ENCODE measurements at places on chromosomes 7 and 10.

- no peak for DNase-seq
These were observed 222.3 kb upstream of the ZWINT start for GRCh38 chr10:56583316-56583715.

DNA sequence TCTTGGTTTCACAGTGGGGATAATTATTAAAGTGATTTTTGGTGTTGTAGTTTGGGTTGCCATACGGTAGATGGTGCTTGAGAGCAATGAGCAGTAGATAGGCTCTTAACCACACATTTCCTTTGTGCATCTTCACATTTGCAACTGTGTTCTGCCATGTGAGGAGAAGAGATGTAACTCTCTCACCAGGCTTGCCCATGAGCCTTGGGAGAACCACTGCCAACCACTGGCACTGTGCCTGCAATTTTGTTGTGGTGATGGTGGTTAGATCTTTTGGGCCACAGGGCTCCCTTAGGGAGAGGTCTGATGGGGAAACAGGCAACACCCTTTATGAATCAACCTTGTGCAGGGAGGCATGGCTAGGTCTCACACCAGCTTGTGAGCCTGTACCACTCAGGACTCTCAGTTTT lies 204.3 kb downstream of the CCDC7 start:
- DNase-seq, result no peak

DNA sequence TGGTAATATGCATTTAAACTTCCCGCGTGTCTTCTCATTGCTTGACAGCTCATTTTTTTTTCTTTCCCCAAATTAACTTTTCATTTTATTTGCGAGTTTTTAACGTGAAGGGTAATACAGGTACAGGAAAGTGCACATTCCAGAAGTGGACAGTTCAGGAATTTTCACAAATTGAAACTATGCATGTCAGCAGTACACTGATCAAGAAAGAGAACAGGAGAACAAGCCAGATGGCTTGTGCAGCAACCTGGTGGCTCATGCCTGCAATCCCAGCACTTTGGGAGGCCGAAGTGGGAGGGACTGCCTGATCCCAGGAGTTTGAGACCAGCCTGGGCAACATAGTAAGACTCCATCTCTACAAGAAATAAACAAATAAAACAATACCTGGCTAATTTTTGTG lies 28.5 kb downstream of the ARL5B start:
- no peak for DNase-seq

- DNase-seq, result no peak
These were observed 844.9 kb upstream of the PHF14 start for GRCh38 chr7:10128748-10129147.

DNA sequence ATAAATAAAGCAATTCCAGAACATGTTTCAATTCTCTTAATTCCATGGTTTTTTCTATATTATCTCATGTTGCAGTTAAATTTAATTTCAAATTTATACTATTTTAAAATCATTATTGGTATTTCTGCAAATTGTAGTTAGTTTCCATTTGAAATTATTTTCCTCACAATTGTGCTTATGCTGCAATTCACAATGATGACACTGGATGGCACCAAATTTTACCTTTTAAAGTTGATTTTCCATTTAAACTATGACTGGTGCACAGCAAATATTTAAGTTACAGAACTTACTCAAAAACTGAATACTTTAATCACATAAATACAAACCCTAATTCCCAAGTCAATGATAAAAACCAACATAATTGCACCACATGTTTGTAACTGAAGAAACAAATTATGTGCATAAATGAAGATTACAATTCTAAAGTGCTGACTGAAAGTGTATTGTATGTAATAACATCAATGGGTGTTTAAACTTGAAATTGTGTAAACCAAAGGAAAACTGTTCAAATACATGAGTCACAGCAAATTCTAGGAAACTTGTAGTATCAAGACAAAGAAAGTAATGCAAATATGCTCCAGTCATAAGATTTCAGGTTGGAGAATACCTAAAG lies 75.3 kb upstream of the AASS start:
- DNase-seq, result no peak

DNA sequence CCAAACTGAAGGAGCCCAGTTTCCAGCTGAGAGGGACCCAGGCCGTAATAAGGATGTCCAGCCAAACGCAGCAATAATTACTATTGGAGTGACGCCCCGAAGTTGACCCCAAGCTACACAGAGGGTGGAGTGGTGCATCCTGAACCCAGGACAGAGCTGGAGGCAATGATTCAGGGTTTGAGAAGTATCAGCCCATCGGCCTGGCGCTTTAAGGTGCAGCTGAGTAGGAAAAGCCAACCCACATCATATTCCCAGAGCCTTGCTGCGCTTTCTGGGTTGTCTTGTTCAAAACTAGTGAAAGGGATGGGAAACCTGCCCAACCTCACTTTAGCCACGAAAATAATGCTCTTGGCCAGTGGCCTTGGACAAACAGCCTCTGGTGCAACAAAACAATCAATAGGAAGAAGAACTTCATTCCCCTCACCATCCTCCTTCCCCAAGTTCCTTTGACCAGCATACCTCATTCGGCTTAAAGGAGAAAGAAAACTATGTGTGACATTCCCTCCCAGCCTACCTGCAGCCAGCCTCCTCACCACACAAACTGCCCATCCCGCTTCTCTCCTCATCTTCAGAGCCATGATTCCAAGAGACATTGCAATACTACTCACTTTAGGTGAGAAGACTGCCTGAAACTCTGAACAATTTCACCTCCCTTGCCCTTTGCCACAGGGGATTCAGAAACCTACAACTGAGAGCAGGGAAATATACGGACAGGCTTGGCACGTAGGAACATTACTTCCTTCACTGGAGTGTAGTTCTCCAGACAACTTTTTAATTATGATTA lies 217.2 kb upstream of the MKLN1 start:
- DNase-seq, result peak; percentile 59

GRCh38 chr7:128060018-128060417 lies 28.8 kb upstream of the LRRC4 start:
- no peak for DNase-seq

DNA sequence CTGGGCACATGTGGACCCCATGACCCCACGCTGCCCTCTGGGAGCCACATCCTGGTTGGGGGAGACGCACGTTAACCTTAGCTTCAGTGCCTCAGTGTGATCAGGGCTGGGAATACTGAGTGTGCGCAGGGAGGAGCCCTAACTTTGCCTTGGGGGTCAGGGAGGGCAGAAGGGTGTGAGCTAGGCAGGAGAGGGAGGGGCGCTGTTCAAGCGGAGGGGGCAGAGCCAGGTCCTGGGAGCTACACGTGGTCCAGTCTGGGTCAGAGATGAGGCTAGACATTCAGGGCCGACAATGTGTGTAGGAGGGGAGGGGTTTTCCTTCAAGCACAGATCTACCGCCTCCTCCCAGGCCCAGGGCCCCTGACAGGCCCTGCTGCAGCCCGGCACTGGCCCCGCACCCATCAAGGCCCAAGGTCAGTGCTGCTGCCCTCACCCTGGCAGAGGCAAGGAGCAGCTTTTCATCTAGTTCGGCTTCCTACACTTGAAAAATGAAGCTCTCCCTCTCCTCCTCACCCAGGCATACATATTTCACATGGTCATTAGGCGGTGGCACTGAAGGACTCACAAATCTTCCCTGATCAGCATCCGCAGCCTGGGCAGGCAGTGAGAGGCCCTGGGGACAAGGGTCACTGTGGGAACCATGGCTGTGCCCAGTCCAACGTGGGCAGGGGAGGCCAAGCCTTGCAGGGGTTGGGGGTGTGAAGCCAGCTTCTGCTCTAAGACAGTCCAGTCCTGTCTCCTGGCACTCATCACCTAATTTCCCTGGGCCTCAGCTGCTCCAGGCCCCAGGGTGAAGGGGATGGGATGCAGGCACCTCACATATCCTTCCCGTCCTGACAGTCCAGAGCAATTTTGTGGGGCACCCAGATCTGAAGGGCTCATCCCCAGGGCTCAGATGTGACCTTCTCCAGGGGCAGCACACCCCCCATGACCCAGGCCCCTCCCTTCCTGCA lies 47.3 kb downstream of the C10orf105 start:
- DNase-seq, result no peak

DNA sequence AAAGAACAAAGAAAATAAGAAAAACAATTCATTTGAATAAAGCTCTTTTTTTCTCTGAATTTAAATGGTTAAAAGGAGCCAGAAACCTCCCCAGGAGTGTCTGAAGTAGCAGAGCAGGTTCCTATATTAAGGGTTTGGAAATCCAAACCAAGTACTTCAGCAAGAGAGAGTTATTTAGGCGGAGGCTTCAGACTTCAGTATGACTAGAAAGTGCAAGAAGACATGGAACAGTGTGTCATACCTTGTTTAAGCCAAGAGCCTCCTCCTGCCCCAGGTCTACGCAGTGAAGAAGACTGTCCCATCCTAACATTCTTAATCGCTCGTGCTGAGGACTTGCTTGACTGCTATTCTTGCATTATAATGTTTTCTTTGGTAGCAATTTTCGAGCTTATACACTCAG lies 51.3 kb downstream of the ODAD2 start:
- DNase-seq, result no peak

- no peak for DNase-seq
These were observed 26.4 kb downstream of the BBS9 start for GRCh38 chr7:33155811-33156210.

DNA sequence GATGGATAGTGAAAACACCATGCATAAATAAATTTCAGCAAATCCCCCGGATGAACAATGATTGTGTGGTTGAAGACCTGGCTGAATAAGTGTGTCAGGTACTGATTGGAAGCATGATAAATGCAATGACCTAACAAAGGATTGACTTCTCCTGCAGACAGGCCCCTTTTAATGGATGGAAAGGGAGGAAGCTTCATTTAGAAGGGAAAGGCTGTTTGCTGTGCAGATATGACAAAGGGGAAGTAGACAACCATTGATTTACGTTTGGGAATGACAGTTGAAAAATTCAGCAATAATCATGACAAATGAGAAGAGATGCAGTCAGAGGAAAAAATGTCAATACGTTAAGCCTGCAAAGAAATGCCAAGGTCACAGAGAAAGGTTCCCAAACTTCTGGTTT lies 503.8 kb downstream of the LRMDA start:
- DNase-seq, result no peak

- DNase-seq, result no peak
These were observed 37.1 kb downstream of the PRKCQ start for GRCh38 chr10:6542999-6543430.

- no peak for DNase-seq
These were observed 35.9 kb upstream of the DMTF1 start for GRCh38 chr7:87116315-87116714.

- no peak for DNase-seq
These were observed 423.2 kb downstream of the CNTNAP2 start for GRCh38 chr7:146539836-146540235.

- peak; percentile 82 for DNase-seq
These were observed 16.2 kb upstream of the ZFAND2A start for GRCh38 chr7:1175967-1176851.

DNA sequence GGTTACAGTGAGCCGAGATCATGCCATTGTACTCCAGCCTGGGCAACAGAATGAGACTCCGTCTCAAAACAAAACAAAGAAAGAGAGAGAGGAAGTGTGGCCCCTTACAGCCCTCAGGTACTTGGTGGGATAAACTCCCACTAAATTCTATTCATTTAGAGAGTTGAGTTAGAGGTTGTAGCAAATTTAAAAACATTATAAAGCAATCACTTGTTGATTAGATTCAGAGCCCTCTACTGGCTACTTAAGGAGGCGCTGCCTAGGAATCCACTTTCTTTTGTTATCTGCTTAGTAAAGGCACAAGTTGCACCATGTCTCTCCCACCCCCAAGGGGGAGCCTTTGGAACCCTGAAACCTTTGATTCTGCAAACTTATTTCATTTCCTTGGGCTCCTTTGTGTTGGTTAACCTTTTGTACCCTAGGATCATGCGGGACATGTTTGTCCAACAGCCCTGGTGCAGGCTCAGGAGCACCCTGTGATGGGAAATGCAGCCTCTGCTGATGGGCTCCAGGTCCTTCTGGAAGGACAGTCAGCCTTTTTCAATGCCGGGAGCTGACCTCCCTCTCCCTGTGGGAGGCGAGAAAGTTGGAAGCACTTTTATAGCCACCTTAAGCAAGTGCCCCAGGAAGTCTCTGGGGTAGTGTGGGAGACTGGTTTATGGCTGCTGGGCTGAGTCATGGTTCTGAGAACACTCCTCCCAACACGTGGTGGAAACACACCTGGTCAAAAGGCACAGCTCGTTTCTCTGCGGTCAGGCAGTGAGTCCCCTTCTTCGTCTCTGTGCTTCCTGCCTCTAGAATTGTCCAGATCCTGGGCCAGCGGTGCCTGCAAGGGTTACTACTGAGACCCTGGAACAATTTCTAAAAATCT lies 2.3 kb downstream of the HKDC1 start:
- DNase-seq, result peak; percentile 66

- no peak for DNase-seq
These were observed 14.4 kb upstream of the TNRC18 start for GRCh38 chr7:5437987-5438386.

GRCh38 chr7:19368491-19368925 lies 223.3 kb upstream of the FERD3L start:
- DNase-seq, result no peak

- DNase-seq, result no peak
These were observed 4.7 kb downstream of the LRWD1 start for GRCh38 chr7:102469351-102469971.

DNA sequence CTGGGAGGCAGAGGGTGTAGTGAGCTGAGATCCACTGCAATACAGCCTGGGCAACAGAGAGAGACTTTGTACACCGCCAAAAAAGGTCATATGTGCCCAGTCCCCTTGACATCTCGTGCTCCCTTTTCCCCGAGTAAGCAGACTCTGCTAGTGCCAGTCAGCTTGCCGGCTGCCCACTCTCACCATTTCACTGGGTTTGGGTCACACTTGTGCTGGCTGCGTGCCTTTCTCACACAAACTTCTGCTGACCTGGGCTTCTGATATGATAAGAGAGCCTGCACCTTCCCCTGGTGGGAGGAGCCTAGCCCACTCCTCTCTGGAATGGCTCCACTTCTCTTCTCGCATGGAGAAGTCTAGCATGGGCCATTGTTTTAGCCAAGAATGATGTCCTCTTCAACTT lies 53.4 kb downstream of the MPP7 start:
- DNase-seq, result no peak

DNA sequence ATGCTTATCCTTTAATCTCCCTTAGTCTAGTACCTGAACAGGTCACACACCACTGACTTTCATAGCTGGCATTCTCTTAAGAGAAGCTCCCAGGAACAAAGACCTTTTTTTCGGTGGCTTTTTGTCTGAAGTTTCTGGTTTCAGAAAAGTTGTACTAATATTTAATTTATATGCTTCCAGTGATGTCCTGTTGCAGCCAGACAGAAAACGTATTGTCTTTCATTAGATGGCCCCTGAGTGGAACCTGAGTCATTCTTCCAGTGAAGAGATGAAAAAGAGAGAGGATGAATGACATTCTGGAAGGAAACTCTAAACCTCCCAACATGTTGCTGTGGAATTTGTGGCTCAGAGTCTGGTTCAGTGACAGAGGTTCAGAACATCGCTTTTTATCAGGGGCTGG lies 274.8 kb upstream of the TAC1 start:
- DNase-seq, result no peak

- no peak for DNase-seq
These were observed 555.9 kb downstream of the GRID1 start for GRCh38 chr10:85810674-85811073.

GRCh38 chr7:10592604-10593003 lies 381.1 kb upstream of the PHF14 start:
- DNase-seq, result no peak

Measured in hematopoietic multipotent progenitor cell treated with erythropoietin and hydrocortisone succinate and interleukin-3 and kit ligand, for 17 days (in vitro differentiated cells).